Head of caudate nucleus (tissue), 42 donors: ENCODE measurements at places on chromosomes 11 and 22.
A peak's percentile ranks its signal among the peaks of the same experiment; 100 is the strongest.

DNA sequence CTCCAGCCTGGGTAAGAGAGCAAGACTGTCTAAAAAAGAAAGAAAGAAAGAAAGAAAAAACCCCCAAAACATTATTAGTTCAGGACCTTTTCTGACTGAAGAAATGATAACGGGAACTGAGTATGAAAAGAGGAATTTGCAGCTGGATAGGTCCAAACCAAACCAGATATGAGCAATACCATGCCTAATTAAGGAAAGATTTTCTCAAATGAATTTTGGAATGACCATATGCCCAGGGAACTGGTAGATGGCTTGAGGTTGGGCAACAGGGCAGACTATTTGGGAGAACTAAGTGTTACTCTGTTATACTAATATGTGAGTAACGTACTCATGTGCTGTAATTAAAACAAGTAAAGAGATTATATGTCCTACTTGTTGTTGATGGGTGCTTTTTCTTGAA is 186.1 kb downstream of the TMEM135 start:
- DNase-seq: no peak

GRCh38 chr11:30488304-30488998 is 97.7 kb downstream of the MPPED2 start:
- no peak for DNase-seq

- DNase-seq: no peak
These were observed 68.5 kb upstream of the IGLL5 start for GRCh38 chr22:22818861-22819855.

DNA sequence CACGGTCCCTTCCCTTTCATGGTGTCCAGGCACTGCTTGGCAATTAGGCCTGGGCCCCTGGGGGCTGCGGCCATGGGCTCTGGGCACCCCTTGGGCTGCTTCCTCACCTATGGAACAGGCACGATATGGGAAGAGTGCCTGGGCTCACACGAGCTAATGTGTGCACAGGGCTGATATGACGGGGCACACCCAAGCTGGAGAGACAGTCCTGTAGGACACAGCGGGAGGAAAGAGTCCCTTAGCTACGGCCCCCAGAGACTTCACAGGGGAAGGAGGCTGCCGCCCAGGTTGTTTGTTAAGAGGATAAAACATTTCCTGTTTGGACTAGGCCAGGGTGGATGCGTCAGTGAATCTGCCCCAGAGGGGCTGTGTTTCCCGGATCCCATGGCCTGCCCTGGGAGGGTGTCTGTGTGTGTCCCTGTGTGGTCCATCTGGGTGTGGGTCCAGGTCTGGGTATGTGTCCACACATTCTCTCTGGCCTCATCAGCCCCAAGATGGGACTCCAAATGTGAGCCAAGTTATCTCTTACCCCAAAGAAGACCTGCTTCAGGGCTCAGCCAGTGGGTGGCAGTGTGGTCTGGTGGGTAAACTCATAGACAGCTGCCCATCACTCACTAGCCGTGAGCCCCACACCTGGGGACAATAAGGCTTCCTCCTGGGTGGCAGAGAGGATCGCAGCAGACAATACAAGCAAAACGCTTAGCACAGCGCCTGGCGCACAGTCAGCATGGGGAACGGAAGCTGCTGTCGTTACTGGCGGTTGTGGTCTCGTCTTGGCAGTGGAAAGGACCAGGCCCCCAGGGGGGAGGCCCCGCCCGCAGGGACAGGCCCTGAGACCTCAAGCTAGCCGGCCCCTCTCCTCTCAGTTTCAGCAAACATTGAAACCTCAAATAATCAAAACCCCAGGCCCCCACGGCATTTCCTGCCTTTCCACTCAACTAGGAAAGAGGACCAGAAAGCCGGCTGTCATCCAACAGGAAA is 3.2 kb upstream of the EMID1 start:
- DNase-seq: no peak

DNA sequence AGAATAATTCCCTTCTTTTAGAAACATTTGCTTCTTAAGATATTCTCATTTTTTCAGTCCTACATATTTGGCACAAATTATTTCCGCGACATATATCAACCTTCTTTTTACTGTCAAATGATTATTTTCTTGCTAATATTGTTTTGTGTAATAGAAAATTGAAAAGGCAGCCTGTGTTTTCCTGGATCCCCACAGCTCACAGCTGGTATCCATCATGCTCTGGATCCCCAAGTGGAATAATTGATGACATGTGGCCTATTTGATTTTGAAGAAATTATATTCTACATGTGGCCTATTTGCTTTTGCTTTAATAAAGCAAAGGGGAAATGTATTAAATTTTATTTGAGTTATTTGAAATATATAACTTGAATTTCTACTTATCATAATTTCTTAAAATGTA is 199.4 kb upstream of the LUZP2 start:
- no peak for DNase-seq

GRCh38 chr11:68904248-68904847 is 657 bp downstream of the IGHMBP2 start:
- peak; percentile 17 for DNase-seq

GRCh38 chr11:92554688-92555087 is 330.1 kb downstream of the FAT3 start:
- DNase-seq: no peak

DNA sequence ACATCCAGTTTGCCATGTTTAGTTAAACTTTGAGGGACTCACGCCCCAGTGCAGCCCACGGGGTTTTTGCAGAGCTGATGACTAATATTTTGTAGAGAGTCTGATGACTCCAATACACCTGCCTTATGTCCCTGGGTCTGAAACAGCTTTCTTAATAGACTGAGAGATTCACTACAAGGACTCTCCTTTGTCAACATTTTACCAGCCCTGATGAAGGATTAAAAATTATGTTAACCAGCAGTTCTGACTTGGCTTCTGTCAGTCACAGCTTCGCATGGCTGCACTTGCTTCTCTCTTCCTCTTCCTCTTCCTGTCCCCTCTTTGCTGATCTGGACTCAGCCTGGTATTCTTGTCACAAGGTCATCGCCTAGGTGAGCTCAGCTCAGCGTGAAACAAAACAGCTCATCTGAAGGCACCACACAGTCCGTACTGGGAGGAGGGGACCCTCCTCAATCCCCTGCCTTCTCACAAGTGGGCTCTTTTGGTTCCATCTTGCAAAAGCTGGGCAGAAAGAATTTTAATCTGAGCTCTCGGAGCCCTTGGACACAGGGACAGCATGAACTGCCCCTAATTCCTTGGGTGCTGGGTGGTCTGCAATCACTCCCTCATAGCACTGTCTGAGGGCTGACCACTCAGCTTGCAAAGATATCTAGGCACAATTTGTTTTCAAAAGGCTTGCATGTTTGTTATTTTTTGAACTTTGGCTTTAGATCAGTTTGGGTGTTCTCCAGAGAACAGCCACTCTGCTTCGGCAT is 38.1 kb upstream of the POU2AF1 start:
- DNase-seq: no peak

GRCh38 chr11:73875840-73876239 is 806 bp downstream of the COA4 start:
- DNase-seq: no peak
